Liver (tissue), 10 donors: ENCODE measurements at places on chromosomes 1 and 21. TPM values are rescaled to one million over a fixed set of nuclear protein-coding genes. Genes with fewer than 3 reads are reported as not detected.
A peak's percentile ranks its signal among the peaks of the same experiment; 100 is the strongest.

LCE1D gene
- polyA plus RNA-seq: not detected

RUNX3 gene
- polyA plus RNA-seq: 0.92 TPM

GRCh38 chr1:47238935-47239592 is 7.0 kb upstream of the TAL1 start:
- no peak for DNase-seq

DONSON gene
- 6.8 TPM for polyA plus RNA-seq

TPTE gene
- not detected for polyA plus RNA-seq

DNA sequence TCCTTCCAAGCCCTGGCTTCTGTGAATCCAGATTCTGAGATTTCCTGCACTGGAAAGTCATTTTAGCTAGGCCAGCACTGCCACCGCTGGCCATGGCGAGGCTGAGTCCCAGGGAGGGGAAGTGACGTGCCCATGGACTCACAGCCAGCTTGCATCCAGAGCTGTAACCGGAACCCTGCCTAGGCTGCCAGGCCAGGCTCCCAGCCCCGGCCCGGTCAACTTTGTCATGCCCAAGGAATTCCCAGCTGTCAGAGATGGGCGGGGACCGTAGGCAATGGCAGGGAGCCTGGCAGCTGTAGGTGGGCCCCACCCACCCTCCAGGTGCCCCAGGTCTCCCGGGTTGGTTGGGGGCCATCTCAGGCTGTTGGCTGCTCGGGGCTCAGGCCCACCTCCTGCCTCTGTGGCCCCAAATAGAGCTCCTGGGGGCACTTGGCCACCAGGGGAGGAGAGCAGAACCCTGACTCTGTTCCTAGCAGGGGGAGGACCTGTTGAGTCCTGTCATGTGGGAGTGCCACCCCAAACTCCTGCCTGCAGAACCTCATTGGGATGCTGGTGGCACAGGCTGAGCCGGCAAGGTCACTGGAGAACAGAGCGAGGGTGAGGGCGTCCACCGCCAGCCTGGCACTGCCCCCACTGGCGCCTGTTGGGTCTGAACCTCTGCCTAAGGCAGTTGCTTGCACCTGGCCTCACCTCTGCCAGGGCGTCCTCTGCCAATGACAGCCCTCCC is 57.8 kb downstream of the FOXO6 start:
- DNase-seq: no peak

DNA sequence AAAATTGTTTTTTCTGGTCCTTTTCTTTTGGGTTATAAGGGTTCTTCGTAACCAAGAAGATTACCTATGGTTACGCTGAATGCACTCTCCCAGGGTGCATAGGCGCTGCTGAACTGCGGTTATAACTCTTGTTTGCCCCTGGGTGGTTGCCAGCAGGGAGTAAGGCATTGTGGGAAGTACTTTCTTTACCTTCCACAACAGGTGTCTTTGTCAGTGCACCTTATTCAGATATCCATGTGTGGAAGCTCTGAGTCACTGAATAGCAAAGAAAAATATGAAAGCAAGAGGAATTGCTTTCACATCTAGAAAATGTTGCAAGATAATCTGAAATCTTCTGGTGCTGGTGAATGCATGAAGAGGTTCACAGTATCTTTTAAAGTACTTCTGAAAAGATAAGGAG is 124.4 kb upstream of the CACYBP start:
- peak; percentile 54 for DNase-seq

GRCh38 chr1:37353871-37354270 is 120.5 kb upstream of the ZC3H12A start:
- DNase-seq: no peak

- no peak for DNase-seq
These were observed 4.8 kb downstream of the ZNF672 start for GRCh38 chr1:248842781-248843331.

DNA sequence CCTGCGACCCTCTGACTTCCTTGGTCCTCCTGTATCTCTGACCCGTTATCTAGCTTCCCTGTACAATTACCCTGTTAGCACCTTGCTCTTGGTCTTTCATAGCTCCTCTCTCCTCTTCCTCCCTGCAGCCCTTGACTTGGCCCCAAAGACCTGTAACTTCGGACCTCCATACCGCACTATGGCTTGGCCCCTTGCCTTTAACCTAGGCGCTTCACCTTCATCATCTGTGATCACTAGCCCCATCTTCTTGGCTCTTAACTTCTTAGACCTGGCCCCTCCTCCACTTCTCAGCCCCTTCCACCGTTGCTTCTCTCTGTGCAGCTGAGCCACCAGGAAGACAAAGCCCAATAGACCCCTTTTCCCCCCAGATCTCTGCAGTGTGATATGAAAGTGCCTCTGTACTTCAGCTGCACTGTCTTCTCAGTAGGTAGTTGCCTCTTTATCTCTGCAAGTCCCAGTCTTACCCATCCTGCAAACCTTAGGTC is 740 bp downstream of the ZNF691 start:
- peak; percentile 34 for DNase-seq

PTAFR gene
- polyA plus RNA-seq: 0.82 TPM

DNA sequence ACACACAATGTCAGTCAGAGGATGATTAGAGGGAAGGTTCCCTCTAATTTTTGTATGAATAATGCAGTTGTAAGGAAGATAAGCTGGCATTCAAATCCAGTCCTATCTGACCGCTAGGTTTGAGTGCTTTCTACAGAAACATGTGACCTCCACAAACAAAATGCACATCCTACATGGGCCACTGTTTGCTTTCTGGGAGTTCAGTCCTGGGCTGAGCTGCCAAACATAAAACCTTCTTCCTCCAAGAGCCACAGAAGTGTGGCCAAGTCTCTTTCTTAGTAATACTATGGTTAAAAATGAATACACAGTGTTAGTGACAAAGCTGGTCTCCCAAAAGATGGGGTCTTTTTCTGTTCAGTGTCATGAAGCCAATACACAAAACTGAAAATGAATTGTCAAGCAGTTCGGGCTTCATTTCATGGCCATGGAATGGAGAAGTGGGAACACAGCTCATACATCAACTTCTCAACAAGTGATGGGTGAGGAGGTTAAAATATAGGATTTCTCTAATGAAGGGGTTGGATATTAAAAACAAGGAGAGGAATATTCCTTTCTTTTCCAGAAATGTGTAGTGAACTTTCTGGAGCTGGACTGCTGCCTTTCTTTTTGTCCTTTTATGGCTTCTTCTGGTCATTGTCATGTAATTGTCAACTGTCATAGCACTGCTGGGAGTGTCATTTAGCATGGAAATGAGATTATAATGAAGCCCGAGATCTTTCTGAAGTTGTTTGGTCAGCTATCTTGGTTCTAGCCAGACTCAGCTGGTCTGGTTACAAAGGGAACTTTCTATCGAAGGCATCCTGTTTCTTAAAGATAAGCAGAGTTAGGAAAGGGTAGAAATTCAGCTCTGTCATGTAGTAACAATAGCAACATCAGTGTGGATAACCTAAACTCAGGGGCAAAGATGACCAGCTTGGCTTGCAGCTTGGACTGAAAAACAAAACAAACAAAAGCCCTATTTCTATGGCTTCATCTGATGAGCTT is 135.1 kb downstream of the CHD1L start:
- no peak for DNase-seq

NUDT4B gene
- 0.25 TPM for polyA plus RNA-seq

GRCh38 chr1:37399205-37399604 is 75.2 kb upstream of the ZC3H12A start:
- DNase-seq: no peak

ASPM gene
- 0.49 TPM for polyA plus RNA-seq

OR10Z1 gene
- polyA plus RNA-seq: not detected

TCHHL1 gene
- not detected for polyA plus RNA-seq

OR14I1 gene
- not detected for polyA plus RNA-seq

SH3BP5L gene
- 10.6 TPM for polyA plus RNA-seq

F13B gene
- 42.3 TPM for polyA plus RNA-seq

- no peak for DNase-seq
These were observed 1183.7 kb upstream of the PRMT6 start for GRCh38 chr1:105872817-105873216.

DNA sequence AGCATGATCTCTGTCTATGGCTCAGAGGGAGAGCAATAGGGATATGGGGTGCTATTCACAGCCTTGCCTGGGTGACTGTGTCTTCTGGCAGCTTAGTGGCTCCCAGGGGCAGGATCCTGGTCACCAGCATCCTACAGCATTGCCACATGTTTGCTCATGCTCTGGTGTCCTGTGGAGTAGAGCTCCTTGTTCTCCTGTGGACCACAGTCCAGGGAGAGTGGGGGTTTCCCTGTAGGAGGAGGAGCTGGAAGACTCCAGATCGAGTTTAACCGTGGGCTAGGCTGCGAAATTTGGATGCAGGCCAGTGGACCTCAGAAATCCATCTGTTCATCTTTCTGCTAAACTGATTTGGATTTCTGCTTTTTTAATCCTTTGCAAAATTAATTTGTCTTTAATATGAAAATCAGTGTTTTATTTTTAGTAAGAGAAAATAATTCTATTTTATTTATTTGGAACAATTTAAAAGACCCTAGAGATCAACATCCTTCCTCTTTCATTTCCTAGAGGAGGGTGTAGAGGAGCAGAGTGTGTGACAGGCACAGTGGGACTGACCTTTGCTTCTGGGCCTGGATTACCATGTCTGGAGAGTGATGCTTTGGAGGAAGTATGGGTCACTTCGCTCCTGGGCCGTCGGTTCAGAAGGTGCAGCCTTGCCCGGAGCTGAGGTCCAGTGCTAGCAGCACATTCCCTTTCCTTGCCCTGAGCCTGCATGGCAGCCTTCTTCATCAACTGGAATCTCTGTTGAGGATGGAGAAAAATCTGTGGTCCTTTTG is 17.4 kb downstream of the ADARB1 start:
- DNase-seq: no peak

DNA sequence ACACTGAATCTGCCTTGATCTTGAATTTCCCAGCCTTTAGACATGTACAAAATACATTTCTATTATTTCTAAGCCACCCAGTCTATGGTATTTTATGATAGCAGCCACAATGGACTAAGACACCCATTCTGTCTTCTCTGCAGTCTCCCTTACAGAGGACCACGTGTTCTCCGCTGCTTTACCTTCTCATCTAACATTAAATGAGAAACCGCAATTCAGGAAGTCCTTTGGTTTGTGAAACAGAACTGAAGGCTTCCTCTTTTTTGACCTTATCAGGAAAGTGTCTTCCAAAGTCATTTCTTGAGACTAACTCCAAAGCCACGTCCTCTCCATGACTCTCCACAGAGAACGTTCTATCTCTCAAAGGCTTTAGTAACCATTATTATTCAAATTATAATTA is 560.1 kb downstream of the OMA1 start:
- DNase-seq: no peak

GRCh38 chr1:102655034-102655433 is 453.3 kb downstream of the COL11A1 start:
- no peak for DNase-seq

DNA sequence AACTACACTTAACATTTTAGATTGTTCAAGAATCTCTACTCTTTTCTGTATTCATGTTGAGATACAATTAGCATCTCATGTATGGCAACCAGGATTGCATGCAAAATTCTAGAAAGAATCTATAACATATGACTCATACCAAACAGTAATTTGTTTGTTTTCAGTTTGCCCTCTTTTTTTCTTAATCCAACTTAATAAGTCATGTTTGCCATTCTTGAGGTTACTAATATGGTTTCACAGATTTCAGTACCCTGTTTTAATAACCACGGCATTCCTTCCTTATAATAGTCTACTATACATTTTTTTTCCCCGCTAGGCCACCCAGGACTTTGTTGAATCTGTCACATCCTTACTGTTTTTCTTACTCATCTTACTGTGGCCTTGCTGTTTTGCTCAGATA is 140.8 kb downstream of the FMN2 start:
- DNase-seq: no peak

DNA sequence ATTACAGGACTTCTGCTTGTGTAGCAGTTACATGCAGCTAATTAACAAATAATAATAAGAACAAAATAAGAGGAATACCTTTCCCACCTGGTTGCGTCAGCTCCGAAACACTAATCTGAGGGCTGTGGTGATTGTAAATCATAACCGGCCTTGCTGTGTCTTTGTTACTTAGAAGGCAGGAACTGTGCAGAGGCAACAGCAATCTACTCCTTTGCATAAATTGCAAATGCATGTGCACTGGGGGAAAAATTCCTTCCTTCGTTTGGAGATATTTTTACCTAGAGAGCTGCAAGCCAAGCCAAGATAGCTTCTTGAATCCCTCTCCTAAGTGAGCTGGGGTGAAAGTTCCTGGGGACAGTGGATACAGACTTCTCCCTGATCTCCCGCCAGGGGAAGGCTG is 46.0 kb downstream of the NKAIN1 start:
- no peak for DNase-seq

DNA sequence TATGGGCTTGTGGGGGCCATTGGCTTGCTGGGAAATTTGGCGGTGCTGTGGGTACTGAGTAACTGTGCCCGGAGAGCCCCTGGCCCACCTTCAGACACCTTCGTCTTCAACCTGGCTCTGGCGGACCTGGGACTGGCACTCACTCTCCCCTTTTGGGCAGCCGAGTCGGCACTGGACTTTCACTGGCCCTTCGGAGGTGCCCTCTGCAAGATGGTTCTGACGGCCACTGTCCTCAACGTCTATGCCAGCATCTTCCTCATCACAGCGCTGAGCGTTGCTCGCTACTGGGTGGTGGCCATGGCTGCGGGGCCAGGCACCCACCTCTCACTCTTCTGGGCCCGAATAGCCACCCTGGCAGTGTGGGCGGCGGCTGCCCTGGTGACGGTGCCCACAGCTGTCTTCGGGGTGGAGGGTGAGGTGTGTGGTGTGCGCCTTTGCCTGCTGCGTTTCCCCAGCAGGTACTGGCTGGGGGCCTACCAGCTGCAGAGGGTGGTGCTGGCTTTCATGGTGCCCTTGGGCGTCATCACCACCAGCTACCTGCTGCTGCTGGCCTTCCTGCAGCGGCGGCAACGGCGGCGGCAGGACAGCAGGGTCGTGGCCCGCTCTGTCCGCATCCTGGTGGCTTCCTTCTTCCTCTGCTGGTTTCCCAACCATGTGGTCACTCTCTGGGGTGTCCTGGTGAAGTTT is 550 bp downstream of the RXFP4 start:
- no peak for DNase-seq

CFHR3 gene
- 94.2 TPM for polyA plus RNA-seq

GRCh38 chr1:4830707-4831106 is 176.3 kb downstream of the AJAP1 start:
- no peak for DNase-seq

BCL10 gene
- 8.8 TPM for polyA plus RNA-seq

AIRE gene
- not detected for polyA plus RNA-seq

NID1 gene
- 45.1 TPM for polyA plus RNA-seq
